ENCODE measurements at places on chromosomes 3 and 15.
A peak's percentile ranks its signal among the peaks of the same experiment; 100 is the strongest.

DNA sequence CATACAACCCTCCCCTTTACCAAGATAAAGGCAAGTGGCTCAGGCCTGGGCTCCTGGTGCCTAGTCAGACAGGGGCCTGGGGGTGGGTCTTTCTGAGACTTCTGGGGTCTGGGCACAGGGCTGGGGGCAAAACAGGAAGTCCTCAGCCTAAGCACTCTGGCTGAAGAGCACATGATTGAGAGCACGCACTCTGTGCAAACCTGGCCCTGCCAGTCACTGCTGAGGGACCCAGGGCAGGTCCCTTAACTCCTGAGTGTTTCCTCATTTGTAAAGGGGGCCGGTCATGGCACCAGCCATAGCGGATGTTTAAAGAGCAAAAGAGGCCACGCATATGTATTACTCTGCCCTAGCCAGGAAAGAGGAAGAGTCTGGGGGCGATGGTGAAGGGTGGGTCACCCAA, 16.0 kb downstream of the TKT start:
- DNase-seq, result no peak

- DNase-seq, result no peak
These were observed 281.0 kb upstream of the TBL1XR1 start for GRCh38 chr3:177478170-177478867.

DNA sequence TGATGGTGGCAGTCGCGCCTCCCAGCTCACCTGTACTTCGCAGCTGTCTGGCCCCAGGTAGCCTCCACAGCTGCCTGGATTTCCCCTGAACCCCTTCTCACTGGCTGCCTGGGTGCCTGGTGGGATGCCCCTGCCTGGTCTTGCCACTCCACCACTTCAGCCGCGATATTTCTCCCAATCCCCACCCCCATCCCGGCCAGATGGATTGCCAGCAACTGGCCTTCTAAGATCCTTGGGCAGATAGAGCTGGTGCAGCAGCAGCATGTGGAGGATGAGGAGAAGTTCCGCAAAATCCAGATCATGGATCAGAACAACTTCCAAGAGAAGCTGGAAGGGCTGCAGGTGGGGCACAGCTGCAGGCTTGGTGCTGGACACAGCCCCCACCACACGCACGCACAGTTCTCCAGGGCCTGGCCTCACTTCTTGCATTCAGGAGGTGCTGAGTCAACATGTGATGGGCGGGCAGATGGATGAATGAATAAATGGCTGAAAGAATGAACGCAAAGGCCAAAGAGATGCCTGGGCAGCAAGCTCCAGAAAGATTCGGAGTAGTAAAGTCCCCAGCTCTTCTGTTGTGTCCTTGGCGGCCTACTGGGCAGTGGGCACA, 35.7 kb downstream of the DNAH1 start:
- DNase-seq, result no peak

GRCh38 chr3:122890720-122891220, 95.9 kb downstream of the SLC49A4 start:
- no peak for DNase-seq

DNA sequence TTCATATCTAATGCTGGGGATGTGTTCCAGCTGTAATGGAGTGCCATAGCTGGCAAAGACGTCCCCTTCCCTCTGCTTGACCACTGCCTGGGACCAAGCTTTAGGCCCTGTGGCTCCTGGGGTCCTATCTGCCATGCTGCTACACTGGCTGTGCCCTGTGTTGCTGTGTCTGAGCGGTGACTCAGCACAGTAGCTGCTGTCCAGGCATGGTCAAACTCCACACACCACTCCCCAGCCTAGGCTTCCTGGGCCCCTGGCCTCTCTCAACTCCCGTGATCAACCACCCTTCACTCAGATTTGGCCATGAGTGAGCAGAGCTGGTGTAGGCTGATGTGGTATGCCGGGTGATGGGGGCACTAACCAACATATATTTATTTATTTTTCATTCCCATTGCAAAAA, 27.0 kb downstream of the EPHB1 start:
- no peak for DNase-seq

DNA sequence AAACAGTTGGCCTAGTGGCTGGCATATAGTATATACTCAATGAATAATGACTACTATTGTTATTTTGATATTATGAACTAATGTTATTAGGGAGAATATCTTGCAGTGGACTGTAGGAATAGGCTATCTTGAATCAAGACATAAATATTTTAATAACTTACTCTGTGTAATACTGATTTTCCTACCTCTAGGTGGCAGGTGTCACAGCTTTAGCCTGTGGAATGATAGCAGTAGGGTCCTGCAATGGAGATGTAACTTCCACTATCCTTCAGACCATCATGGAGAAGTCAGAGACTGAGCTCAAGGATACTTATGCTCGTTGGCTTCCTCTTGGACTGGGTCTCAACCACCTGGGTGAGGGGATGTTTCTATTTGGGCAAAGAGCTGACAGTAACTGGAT, 6.5 kb downstream of the PSMD2 start:
- DNase-seq, result no peak

DNA sequence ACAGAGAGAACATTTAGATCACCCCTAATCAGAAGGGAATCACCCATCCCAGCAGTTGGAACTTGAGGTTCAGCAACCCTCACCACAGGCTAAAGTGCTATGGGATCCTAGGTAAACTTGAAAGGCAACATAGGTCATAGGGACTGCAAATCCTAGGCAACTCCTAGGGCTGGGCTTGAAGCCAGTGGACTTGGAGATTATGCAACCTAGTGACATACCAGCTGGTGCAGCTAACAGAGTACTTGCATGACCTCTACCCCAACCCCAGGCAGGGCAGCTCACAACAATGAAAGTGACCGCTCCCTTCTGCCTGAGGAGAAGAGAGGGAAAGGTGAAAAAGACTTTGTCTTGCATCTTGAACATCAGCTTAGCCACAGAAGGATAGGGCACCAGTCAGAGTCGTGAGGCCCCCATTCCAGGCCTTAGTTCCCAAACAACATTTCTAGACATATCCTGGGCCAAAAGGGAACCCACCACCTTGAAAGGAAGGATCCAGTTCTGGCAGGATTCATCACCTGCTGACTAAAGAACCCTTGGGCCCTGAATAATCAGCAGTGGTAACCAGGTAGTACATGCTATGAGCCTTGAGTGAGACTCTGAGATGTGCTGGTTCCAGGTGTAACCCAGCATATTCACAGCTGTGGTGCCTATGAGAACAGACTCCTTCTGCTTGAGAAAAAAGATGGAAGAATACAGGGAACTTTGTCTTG, 37.6 kb upstream of the FBN1 start:
- DNase-seq, result no peak

GRCh38 chr3:176587089-176587488, 610.2 kb downstream of the TBL1XR1 start:
- DNase-seq, result no peak

GRCh38 chr3:126495786-126496185, 20.1 kb upstream of the ZXDC start:
- DNase-seq, result no peak

DNA sequence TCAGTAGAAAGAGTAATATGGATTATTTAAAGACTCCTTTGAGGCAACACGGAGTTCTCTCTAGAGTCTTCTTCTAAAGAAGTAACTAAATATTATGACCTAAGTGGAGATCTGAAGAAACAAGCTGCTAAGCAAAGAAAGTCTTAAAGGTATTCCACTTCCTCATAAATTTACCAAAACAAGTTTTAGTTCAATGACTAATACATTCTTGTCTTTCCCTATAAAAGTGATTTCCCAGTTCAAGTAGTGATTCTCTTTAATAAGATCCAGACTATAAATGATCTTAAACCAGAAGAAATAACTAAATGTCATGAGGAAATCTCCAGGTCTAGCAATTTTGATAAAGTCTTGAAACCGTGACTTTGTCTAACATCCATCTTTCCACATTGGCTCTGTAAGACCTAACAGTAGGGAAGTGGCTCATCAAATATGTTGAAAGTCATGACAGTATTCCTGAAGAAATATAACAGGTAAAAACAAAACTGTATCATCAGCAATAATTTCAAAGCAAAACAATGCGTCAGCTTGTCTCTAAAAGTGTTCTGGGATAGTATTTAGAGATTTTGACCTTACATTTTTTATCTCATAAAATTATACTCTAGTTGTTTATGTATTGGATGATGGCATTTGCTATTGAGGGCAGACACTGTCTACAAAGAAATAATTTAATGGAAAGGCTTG, 51.8 kb upstream of the NEDD4 start:
- DNase-seq, result no peak

DNA sequence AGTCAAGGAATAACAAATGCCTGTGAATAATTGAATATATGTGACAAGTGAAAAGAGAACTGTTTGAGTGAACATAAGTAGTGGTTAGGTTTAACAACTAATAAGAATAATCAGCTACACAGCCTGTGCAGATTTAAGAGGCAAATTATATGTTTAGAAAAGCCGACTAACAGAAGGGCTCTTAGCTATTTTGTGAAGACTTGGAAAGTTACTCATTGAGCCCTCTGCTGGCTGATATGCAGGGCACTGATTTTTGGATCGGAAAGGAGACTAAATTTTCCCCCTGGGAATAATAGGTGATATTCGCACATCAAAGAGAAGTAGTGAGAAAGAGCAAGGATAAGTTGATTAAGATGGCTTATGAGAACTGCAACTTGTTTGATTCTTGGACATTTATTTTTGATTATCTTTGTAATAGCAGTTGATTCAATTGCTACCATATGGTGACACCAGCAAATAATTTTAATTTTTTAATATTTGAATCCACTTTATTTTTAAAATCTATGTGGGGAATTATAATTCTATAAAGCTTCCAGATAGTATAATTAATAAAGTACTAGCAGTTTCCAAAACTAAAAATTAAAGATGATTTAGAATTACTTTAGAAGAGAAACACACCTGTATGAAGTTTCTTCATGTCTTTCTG, 156.2 kb downstream of the NLGN1 start:
- no peak for DNase-seq

DNA sequence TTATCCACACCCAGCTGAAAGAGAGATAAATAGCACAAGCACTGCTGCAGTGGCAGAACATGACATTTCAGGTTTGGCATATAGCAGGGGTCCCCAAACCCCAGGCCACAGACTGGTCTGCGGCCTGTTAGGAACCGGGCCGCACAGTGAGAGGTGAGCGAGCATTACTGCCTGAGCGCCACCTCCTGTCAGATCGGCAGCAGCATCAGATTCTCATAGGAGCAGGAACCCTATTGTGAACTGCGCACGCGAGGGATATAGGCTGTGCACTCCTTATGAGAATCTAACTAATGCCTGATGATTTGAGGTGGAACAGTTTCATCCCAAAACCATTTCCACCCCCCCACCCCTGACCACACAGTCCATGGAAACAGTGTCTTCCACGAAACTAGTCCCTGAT, 54.6 kb downstream of the CCR4 start:
- no peak for DNase-seq

- DNase-seq, result peak; percentile 53
These were observed 792 bp downstream of the GABPB1 start for GRCh38 chr15:50353975-50354837.

GRCh38 chr3:196985298-196985697, 16.7 kb upstream of the PIGZ start:
- no peak for DNase-seq

DNA sequence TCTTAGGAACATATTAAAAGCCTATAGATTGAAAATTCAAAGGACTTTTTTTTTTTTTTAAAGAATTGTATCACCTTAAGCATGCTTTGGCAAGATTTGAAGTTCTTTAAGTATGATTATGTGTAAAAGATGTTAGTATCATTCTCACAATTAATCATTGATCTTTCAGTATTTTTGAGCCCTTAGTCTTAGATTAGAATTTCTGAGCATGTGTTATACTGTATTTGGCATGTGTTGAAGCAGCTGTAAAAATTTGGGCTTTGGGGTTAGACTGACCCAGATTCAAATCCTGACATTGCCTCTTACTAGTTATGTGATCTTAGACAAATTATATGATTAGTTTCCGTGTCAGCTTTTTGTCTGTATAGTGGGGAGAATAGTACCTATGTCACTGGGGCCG, 6.3 kb downstream of the OXSR1 start:
- no peak for DNase-seq

DNA sequence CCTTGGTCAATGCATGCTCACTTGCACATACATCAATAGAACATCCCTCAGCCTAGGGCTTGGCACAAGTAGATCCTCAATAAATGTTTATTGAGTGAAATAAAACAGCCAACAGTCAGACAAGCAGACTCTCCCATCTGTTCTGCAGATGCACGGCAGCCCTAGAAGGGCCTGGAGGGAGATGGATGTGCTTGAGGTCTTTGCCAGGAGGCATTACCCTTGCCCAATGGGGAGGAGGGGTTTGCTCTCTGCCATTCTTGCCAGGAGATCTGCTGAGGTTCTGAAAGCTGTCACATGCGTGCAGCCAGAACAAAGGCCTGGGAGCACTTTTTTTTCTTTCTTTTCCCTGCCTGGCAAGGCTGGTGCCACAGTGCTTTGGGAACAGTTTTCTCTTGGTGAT, 349.3 kb upstream of the THRB start:
- no peak for DNase-seq

GRCh38 chr3:113485161-113485609, 29.8 kb downstream of the SPICE1 start:
- no peak for DNase-seq

GRCh38 chr3:97882975-97883598, 61.3 kb downstream of the CRYBG3 start:
- DNase-seq, result no peak

- no peak for DNase-seq
These were observed 8.8 kb upstream of the FAM174B start for GRCh38 chr15:92664178-92664900.

DNA sequence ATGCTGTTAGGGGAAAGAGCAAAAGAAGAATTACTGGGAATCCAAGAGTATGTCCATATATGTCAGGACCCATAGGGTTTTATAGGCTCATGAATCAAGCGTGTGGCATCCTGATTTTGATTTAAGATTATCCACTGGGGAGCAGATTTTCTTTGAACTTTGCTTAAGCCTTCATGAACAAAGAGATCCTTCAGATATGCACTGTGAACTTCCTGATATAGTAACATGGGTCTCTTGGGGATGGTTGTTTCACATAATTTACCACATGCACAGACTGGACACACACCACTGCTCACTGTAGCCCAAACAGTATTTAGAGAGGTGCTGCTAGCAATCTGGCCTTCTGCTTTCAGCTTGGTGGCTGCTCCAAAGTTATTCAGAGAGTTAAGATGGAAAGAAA, 200.9 kb upstream of the ZPLD1 start:
- DNase-seq, result no peak
